NCI-H1417 treated with DMSO at 0.1 percent for 48 hours (cell line): ENCODE measurements at places on chromosomes 2 and 18.

- DNase-seq = no peak
Observed at GRCh38 chr2:34419856-34420255, 820.8 kb upstream of the FAM98A start.

GRCh38 chr2:65525616-65526231 is 93.3 kb upstream of the SPRED2 start:
- DNase-seq = no peak

DNA sequence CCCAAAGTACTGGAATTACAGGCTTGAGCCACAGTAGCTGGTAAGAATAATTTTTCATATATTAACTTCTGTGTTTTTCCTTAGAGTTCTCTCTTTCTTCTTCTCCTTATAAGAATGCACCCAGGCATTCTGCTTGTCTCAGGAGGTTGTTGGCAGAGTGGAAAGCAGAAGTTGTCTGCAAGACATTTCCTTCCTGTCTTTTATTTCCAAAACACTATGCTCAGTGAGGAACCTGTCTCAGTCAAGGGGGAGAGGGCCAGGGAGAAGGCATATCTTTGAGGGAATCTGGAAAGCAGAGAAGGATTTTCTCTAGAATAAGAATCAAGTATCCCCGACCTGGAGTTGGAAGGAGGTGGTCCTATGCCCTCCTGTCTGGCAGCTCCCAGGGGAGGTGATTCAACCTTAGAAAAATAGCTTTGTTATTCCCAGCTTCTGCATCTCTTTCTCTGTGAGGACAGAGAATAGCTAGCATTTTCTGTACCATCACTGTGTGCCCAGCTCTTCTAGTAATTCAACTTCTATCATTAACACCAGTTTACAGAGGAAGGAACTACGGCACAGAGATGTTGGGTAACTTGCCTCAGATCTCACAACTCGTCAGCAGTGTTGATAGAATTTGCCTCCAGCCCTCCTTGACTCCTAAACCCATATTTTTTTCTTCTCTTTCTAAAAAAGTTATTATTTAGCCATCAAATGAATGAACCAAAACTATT is 3.8 kb upstream of the LPIN2 start:
- DNase-seq = no peak

GRCh38 chr2:37771600-37772088 is 100.2 kb upstream of the CDC42EP3 start:
- no peak for DNase-seq
